Activated naive CD8-positive, alpha-beta T cell treated with anti-CD3 and anti-CD28 coated beads, Interleukin-2, amount 50 U/mL, for 16 hours (primary cell): ENCODE measurements at places on chromosomes 16 and 17.

- DNase-seq: no peak
Observed at GRCh38 chr17:65167566-65167965, 30.4 kb downstream of the RGS9 start.

DNA sequence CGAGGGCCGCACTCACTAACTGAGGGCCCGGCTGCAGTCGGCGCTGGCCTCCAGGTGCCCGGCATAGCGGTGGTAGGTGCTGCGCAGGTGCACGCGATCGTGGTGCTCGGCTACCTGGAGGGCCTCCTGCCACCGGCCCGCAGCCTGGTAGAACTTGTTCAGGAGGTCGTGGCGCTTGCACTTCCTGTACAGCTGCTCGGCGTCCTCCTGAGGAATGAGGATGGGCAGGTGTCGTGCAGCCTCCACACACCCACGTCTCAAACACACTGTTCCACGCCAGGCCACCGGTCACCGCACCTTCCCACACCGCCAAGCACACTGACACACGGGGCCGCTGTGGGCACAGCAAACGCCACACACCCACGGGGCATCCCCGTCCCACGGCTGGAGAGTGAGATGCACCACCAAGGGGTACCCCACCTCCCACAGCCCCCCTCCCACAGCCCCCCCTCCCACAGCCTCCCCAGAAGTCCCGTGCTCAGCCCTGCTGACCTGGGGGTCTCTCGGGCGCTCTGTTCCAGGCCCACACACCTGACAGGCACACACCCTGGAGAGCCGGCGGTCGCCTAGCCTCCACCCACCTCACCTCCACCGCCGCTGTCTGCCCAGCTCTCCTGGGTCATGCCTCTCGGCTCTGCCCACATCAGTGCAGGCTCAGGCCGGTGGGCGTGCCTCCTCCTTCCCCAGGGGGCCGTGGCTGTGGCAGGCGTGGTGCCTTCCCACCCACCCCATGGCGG lies 7.4 kb upstream of the TMEM204 start:
- DNase-seq: no peak

DNA sequence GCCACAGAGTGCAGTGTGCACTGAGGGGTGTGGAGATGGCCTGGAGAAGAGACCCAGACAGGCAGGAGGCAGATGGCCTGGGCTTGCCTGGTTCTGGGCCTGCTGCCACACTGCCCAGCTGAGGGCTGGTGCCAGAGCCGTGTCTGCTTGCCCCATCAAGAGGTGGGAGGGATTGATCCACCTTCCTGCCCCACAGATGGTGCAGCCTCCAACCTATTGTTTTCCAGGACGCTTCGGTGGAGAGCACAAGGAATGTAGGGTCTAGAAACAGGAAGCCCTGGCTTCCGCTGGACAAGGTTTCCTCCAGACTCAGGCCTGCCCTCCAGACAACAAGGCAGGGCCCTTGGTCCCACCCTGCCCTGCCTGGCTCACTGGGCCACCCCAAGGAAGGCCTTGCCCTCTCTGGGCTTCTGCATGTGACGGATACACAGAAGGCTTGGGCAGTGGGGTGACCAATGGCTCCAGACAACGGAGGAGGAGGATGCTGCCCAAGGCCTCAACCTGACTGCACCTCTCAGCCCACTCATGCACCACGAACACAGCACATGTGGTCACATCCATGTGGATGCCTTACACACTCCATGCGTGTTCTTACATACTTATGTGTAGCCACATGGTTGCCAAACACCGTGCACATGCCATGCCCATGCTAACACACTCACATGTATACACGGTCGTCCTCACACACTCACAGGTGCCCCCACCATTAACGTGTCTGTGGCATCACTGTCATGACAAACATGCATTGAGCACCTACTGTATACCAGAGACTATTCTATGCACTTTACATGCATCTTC lies 6.5 kb upstream of the CDH5 start:
- no peak for DNase-seq

DNA sequence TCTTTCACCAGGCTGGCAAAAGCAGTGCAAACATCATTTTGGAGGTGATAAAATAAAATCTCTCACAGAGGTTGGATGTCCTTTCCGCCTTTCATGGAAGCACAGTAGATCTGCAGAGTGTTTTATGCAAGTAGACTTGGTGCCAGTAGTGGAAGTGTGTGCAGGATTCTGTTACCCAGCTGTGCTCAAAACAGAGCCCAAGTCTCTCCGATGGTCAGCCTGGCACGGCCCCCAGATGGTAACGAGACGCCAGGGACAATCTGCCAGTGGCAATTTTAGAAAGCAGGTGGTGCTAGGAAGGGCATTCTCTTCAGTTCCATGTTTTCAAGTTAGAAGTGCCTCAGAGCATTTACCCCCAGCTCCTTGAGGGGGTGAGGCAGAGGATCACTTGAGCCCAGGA lies 1.5 kb upstream of the MTHFSD start:
- no peak for DNase-seq

DNA sequence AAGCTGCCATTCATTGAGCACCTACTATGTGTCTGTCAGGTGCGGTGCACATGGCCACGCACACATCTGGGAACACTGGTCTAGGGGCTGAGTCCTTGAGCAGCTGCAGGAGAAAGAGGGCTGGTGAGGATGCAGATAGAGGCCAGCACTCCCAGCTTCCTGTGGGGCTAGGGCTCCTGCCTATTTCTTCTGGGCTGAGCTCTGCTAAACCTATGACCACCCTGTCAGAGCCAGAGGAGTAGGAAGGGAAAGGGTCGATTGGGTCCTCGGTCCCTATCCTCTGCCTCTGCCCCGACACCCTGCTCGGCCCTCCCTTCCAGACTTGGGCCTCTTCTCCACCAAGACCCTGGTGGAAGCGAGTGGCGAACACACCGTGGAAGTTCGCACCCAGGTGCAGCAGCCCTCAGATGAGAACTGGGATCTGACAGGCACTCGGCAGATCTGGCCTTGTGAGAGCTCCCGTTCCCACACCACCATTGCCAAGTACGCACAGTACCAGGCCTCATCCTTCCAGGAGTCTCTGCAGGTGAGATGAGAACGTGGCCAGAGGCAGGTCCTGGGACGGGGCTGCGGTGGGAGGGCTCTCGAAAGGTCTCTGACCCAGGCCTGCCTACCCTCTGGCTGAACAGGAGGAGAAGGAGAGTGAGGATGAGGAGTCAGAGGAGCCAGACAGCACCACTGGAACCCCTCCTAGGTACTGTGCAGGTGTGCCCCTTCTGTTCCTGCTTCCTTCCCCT lies 4.0 kb upstream of the TMEM88 start:
- DNase-seq: no peak

DNA sequence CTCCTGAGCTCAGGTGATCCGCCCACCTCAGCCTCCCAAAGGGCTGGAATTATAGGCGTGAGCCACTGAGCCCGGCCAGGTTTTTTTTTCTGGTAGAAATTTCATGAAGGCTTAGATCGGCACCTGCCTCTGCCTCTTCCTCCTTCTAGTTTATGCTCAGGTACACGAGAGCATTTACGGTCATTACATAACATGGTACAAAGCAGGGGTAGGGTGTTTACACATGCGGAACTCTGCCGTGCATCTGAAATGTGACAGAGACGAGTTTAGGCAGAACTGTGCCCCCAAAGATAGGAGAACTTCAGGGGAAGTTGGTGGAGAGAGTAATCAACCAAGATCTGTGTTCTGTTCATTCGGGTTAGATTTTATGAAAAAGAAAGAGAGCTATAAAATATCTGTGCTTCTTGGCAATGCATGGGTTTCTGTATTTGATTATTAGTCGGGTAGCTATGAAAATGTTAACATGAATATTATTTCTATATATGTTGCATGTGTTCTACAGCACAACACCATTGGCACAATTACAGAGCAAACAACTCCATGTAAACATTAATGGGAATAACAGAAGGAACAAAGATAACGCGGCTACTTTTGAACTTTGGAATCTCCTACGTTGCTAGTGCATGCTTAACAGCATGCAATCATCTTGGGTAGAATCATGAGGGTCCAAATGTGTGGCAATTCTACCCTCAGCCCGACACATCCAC lies 23.5 kb upstream of the MAP2K6 start:
- no peak for DNase-seq

DNA sequence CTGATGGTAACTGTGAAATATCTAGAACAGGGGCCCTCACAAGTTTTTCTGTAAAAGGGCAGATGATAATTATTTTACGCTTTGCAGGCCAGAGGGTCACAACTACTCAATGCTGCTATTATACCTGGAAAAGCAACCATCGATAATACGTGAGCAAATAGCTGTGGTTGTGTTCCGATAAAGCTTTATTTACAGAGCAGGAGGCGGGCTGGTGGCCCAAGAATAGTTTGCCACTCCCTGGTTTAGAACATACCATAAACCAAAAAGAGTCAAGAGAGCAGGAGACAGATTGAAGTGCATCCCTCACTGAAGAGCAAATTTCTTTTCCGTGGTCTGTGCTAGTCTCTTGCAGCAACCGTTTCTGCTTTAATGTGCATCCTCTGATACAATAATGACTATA lies 77.9 kb upstream of the DYNLRB2 start:
- no peak for DNase-seq

DNA sequence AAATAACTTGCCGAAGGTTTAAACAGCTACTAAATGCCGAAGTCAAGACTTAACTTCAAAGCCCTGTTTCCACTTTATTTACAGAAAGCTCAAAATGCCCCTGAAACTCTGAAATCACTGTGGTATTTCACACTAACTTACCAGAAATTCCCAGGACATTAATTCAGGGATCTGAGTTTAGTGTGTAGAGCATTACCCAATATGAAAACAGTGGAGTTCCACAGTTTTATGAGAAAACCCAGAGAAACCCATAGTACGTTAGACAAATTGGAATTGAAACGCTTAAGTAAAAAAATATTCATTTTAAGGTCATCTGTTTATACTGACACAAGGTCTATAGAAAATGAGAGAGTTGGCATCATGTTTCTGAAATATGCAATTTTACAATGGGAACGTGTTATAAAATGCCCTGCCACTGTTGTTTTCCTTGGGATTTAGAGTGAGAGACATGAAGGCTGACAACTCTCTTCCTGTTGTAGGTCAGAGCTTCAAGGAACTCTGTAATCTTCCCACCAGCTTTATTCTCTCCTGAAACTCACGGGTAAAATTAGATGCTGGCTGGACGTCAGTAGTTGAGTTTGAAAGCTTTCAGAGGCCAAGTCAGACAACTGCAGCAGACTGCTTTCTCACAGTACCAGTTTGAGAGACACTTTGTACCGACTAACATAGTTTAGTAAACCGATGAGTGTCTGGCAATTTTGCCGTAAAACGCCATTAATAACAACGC lies 139.4 kb upstream of the TBX2 start:
- DNase-seq: no peak

DNA sequence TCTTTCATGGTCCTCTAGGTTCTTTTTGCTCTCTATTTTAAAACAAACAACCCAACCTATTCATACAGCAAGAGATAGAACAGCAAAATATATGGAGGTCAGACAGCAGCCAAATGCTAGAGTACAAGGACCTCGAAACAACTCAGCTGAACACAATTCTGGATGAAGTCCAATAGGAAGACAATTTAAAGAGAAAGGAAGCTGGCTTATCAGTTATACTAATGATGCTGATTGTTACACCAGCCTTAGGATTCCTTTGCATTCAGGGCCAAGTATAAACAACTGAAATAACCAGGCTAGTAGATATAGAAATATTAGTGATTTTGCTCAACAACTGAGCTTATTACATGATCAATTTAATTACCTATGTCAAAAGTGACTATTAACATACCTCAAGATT lies 2.5 kb downstream of the SSH2 start:
- no peak for DNase-seq

DNA sequence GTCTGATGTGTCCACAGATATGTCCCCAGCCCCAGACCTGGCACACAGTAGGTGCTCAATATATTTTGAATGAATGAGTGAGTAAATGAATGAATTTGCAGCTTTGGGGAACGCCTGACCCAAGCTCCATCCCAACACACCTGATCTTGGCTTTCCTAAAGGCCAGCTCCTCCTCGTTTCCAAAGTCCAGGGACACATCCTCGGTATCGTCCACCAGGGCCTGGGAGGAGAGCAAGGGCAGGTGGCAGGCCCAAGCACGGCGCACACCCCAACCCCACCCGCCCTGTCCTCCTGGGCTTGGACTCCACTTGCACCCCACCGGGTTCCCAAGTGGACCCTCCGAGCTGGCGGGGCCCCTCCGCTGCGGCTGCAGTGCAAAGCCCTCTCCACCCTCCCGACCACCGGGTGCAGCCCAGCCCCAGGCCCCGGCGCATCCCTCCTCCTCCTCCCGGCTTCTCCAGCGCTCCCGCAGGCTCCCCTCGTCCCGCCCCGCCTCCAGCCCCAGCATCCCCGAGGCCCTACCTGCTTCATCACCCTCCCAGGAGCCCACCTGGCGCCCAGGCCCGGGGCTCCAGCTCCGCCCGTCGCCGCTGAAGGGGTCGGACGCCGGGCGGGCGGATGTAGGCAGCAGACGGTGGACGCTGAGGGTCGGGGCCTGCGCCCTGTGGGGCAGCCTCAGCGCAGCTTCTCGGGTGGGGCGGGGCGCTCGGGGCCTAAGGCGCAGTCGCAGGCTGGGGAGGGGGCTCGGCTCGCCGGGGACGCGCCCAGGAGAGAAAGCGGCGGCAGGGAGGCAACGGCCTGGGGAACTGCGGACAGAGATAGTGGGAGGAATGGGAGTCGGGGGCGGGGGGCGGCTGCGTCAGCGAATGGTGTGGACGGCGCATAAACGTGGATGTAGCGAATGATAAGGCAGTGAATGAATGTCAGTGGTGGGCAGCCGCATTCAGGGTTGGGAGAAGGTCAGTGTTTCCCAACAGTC lies at the start of gene TVP23A:
Gene TVP23A (minus strand): TSS at position 832 of the 979 bp plus-strand sequence. CDS start 301 bp downstream, at position 531.
- DNase-seq: no peak

DNA sequence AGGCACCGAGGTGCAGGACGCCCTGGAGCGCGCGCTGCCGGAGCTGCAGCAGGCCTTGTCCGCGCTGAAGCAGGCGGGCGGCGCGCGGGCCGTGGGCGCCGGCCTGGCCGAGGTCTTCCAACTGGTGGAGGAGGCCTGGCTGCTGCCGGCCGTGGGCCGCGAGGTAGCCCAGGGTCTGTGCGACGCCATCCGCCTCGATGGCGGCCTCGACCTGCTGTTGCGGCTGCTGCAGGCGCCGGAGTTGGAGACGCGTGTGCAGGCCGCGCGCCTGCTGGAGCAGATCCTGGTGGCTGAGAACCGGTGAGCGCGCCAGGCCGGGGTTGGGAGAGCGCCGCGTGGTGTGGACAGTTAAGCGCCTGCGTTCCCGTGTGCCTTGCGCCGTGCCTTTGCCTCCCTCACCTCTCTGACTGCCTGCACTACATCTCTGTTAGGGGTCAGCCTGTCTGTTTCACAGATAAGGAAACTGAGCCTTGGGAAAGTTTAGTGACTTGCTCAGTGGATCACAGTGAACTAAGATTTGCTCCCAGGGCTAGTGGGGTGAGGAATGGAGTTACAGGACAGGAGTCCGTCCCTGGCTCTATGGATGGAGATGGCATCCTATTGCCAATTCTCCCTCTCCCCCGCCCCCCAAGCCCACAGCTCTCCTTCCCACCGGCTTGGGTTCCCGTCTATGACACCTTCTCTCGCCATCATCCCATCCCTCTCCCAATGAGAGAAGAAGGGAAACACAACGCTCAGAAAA lies 880 bp downstream of the SARM1 start:
- DNase-seq: no peak

- no peak for DNase-seq
Observed at GRCh38 chr17:73841431-73842060, 197.3 kb upstream of the SDK2 start.
